ENCODE measurements at places on chromosomes 11 and 22.

GRCh38 chr11:74538680-74539079, 45.2 kb upstream of the LIPT2 start:
- no peak for DNase-seq

- no peak for DNase-seq
Measured at GRCh38 chr11:36840378-36840777, 242.3 kb upstream of the RAG2 start.

GRCh38 chr11:123065621-123066020, 3.7 kb upstream of the HSPA8 start:
- no peak for DNase-seq

GRCh38 chr11:76803811-76804600, 20.9 kb downstream of the TSKU start:
- DNase-seq = peak; percentile 47

- peak; percentile 25 for DNase-seq
Measured at GRCh38 chr22:29689880-29690213, 30.0 kb upstream of the CABP7 start.

GRCh38 chr22:29877620-29878019, 5.4 kb upstream of the MTMR3 start:
- no peak for DNase-seq

- no peak for DNase-seq
Measured at GRCh38 chr11:27158456-27159334, 118.1 kb downstream of the BBOX1 start.

- peak; percentile 55 for DNase-seq
Measured at GRCh38 chr11:64787526-64788320, 9.4 kb upstream of the SF1 start.

- no peak for DNase-seq
Measured at GRCh38 chr11:19675397-19675796, 37.2 kb upstream of the NAV2 start.

GRCh38 chr11:75930534-75930933, 115.5 kb downstream of the UVRAG start:
- no peak for DNase-seq

GRCh38 chr11:85541683-85542082, 85.5 kb downstream of the DLG2 start:
- DNase-seq = no peak

DNA sequence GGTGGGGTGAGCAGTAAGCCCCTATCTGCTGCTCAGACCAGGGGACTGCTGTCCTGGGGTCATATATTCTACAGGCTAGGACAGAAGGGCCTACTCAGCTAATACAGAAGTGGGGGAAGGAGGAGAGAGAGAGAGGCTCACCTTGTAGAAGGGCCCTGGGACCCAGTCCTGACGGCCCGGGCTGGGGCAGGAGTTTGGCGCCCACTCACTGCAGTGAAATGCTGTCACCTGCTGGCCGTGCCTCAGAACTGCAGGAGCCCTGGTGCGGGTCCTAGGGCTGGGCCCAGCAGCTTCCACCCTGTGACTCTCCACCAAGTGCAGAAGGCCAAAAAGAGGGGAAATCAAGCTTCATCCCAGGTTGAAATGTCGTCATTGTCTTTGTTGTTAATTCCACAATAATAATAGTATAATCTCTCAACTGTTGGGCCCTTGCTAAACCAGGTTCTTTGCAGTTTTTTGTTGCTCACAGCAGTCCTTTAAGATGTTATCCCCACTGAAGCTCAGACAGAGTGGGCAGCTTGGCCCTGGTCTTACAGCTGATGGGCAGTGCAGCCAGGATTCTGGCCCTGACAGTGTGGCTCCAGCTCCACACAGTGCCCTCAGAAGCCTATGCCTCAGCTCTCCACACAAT, 29.6 kb downstream of the TRIM29 start:
- peak; percentile 36 for DNase-seq

DNA sequence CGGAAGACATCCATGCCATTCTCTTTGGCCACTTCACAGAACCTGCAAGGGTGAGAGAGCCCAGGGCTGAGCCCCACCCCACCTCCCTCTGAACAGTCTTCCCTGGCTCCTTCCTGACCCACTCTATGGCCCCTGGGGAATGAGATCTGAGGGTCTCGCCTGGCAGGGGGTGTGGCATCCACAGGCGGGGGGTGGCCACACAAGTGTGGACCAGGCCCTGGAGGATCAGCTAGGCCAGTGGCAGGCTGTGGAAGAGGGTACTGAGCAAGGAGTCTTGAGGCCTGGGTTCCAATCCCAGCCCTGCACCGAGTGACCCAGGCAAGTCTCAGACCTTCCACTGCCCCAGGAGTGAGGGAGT, 5.6 kb upstream of the LRFN4 start:
- no peak for DNase-seq

GRCh38 chr11:45489281-45489905, 176.0 kb downstream of the CHST1 start:
- no peak for DNase-seq

DNA sequence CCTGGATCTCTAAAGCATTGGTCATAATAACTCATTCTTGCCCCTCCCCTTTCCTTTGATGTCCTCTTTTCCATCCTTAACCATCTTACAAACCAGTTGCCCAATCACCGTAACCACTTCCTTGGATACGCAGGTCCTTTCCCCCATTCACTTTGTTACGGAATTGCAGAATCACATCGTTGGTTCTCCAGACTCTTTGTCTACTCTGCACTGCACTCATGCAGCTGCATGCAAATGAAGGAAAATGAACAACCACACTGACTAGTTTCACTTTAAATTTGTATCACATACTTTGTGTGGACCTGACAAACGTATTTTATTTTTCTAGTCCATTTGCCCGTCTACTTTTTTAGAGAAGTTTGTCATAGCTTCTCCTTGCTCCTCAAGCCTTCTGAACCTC, 69.9 kb downstream of the SLC5A12 start:
- no peak for DNase-seq

- peak; percentile 62 for DNase-seq
Measured at GRCh38 chr11:70397983-70398833, at the start of gene CTTN. Gene CTTN (plus strand): TSS chr11:70398529. CDS start chr11:70407298, 8,769 bp downstream.

Data from activated T-cell treated with anti-CD3 and anti-CD28 coated beads, Interleukin-2, amount 50 U/mL, for 4 hours (primary cell).